Mesothelial cell of epicardium (in vitro differentiated cells): ENCODE measurements at places on chromosomes 4 and X.
A peak's percentile ranks its signal among the peaks of the same experiment; 100 is the strongest.

- H3K27ac ChIP-seq = peak overlapping the region; percentile 89
- no peaks in the 10 kb centered on the region for H3K36me3 ChIP-seq
- no peaks in the 10 kb centered on the region for H3K27me3 ChIP-seq
- no peak for DNase-seq
- peaks cover 48% of the 10 kb centered on the region for H3K4me1 ChIP-seq
These were observed 89.3 kb upstream of the MAML3 start for GRCh38 chr4:140243278-140243753.

- DNase-seq = no peak
- peak overlapping the region; percentile 37 for H3K27ac ChIP-seq
- no peak overlapping the region for H3K4me3 ChIP-seq
- peaks cover 20% of the 10 kb centered on the region for H3K4me1 ChIP-seq
These were observed 269.9 kb upstream of the NRK start for GRCh38 chrX:105552395-105552794.

DNA sequence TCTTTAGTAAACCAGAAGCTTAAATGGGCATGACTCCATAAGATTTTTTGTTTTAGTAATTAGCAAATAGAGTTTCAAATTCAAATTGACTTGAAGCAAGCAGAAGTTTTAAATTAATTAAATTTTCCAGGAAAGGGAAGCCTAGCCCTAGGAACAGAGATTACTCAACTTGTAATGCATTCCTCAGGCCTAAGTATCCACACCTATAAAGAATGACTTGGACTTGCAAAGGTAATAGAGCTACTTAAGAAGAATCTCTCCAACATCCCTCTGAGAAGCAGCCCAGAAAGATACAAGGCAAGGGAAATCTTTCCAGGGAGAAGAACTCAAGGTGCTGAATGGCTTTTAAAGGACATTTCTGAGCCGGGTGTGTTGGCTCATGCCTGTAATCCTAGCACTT is 16.9 kb upstream of the TMPRSS11E start:
- peaks cover 3% of the 10 kb centered on the region for H3K4me1 ChIP-seq
- H3K27me3 ChIP-seq = no peaks in the 10 kb centered on the region

DNA sequence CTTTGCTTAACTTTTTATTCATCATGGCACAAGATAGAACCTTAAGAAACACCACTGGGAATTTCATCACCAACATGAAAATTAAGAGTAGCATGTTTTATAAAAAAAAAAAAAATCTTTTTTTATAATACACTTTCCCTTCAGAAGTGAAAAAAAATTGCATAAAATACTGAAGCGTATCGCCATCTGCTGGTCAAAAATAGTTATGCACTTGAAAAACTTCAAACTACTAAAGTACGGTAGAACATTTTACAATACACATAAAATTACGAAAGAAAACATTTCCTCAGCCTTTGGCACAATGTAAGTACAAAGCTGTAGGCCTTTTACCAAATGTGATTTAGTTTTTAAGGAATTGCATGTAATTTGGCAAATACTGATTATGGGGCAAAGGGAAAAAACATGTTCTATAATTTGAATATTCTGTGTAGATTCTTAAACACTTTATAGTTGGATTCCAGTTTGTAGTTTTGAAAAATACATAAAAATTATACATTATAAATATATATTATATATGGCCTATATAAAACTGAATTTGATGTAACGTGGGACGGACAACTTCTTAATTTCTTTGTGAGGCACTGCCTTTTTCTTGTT is 26.5 kb downstream of the HCCS start:
- no peak for DNase-seq
- H3K36me3 ChIP-seq = no peaks in the 10 kb centered on the region
- no peak overlapping the region for H3K4me3 ChIP-seq
- H3K4me1 ChIP-seq = peaks cover 10% of the 10 kb centered on the region
- no peak overlapping the region for H3K27ac ChIP-seq

- H3K27me3 ChIP-seq = no peaks in the 10 kb centered on the region
- no peak for DNase-seq
- H3K27ac ChIP-seq = peak overlapping the region; percentile 91
- peaks cover 52% of the 10 kb centered on the region for H3K4me1 ChIP-seq
- H3K4me3 ChIP-seq = peak overlapping the region; percentile 88
These were observed 20.2 kb downstream of the TRIM2 start for GRCh38 chr4:153224474-153224873.

GRCh38 chrX:38985375-38985774 is 184.1 kb downstream of the MID1IP1 start:
- no peak overlapping the region for H3K27ac ChIP-seq

- peak overlapping the region; percentile 93 for H3K27ac ChIP-seq
- peak overlapping the region; percentile 3 for H3K4me3 ChIP-seq
- no peaks in the 10 kb centered on the region for H3K27me3 ChIP-seq
- H3K36me3 ChIP-seq = no peaks in the 10 kb centered on the region
- H3K4me1 ChIP-seq = peaks cover 69% of the 10 kb centered on the region
These were observed 35.3 kb upstream of the TENM3 start for GRCh38 chr4:182207830-182208396.

GRCh38 chr4:148800940-148801339 is 358.7 kb upstream of the NR3C2 start:
- H3K27ac ChIP-seq = no peak overlapping the region
- H3K27me3 ChIP-seq = no peaks in the 10 kb centered on the region
- DNase-seq = no peak

GRCh38 chrX:15737190-15737958 is 696 bp upstream of the CA5B start:
- peaks cover 2% of the 10 kb centered on the region for H3K36me3 ChIP-seq
- peaks cover 33% of the 10 kb centered on the region for H3K4me1 ChIP-seq
- H3K4me3 ChIP-seq = peak overlapping the region; percentile 87
- DNase-seq = no peak

DNA sequence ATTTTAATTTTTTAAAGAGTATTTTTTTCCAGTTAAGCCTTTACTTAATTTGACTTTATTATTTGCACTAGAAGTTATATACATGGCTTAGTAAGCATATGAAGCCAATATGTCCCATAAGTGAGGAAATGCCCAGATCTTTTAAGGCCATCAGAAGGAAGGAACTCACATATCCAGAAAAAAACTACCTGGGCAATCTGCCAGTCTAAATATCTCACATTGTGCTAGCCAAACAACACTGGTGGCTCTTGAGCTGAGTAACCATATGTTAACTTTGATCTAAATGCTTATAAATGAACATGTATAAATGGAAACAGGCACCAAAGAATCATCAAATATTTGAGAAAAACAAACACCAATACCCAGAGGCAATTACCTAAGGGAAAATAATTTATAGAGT is 138.6 kb upstream of the APOOL start:
- H3K36me3 ChIP-seq = no peaks in the 10 kb centered on the region
- no peaks in the 10 kb centered on the region for H3K27me3 ChIP-seq
- no peak overlapping the region for H3K27ac ChIP-seq
- H3K4me1 ChIP-seq = peaks cover 6% of the 10 kb centered on the region
- H3K4me3 ChIP-seq = no peak overlapping the region
- no peak for DNase-seq

DNA sequence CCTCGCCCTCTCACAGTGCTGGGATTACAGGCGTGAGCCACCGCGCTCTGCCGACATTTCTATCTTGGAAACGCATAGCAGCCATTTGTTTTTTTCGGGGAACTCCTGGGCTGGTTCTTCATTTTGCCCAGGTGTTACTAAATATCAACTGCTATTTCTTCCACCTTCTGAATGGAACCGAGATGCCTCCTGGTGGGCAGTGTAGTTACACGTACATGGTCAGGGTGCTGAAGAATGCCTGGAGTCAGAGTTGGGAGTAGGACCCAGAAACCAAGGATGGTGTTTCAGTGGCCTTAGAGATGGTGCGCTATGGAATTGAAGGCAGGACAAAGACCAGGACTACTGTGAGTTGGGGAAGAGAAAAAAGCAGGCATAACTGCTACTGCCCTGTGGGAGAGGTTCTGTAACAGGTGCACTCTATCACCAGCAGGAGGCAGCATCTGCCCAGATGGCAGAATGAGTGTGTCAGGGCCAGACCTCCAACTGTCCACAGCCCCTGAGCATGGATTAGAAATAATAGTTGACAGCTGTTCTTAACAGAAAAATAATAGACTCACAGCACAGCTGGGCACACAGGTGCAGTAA is 81.7 kb downstream of the ZC4H2 start:
- H3K36me3 ChIP-seq = no peaks in the 10 kb centered on the region
- no peak for DNase-seq
- no peaks in the 10 kb centered on the region for H3K4me1 ChIP-seq
- no peaks in the 10 kb centered on the region for H3K27me3 ChIP-seq
- H3K27ac ChIP-seq = no peak overlapping the region

DNA sequence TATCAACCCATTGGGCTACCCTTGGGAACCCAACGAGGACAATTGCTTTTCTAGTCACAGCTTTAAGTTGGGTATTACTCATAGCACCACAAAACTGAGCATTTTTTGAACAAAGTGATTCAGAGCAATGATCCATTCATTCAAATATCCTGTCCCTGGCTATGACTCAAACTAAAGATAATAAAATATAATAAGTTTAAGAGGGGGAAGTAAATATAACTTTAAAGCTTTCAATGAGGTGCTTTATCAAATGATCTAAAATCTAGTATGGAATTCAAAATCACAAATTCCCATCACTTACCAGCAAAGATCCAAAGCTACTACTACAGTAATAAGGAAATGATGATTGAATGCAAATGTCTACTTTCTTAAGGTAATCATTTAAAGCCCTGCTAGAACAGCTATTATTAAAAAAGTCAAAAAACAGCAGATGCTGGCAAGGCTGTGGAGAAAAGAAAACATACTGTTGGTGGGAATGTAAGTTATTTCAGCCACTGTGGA is 39.8 kb upstream of the S100G start:
- no peak for DNase-seq
- H3K36me3 ChIP-seq = peaks cover 53% of the 10 kb centered on the region
- no peaks in the 10 kb centered on the region for H3K27me3 ChIP-seq
- peaks cover 9% of the 10 kb centered on the region for H3K4me1 ChIP-seq
- no peak overlapping the region for H3K27ac ChIP-seq
- no peak overlapping the region for H3K4me3 ChIP-seq

GRCh38 chrX:129650821-129651510 is 3.8 kb downstream of the APLN start:
- no peak overlapping the region for H3K27ac ChIP-seq
- peaks cover 55% of the 10 kb centered on the region for H3K27me3 ChIP-seq
- H3K4me1 ChIP-seq = peaks cover 4% of the 10 kb centered on the region
- DNase-seq = no peak
- no peaks in the 10 kb centered on the region for H3K36me3 ChIP-seq

- H3K4me3 ChIP-seq = peak within 1 kb of the TSS; percentile 85
- peaks cover 12% of the 10 kb centered on the region for H3K4me1 ChIP-seq
- H3K27ac ChIP-seq = peak within 1 kb of the TSS; percentile 97
- H3K36me3 ChIP-seq = no peaks in the 10 kb centered on the region
- H3K27me3 ChIP-seq = no peaks in the 10 kb centered on the region
These were observed at the start of gene GEMIN8 for GRCh38 chrX:14029425-14030173. GEMIN8 (minus strand) TSS chrX:14029892; CDS start chrX:14021478, 8,414 bp downstream.

GRCh38 chr4:143374771-143375170 is 38.1 kb downstream of the GAB1 start:
- H3K27ac ChIP-seq = no peak overlapping the region
- peaks cover 7% of the 10 kb centered on the region for H3K36me3 ChIP-seq
- no peak for DNase-seq
- peaks cover 48% of the 10 kb centered on the region for H3K4me1 ChIP-seq

DNA sequence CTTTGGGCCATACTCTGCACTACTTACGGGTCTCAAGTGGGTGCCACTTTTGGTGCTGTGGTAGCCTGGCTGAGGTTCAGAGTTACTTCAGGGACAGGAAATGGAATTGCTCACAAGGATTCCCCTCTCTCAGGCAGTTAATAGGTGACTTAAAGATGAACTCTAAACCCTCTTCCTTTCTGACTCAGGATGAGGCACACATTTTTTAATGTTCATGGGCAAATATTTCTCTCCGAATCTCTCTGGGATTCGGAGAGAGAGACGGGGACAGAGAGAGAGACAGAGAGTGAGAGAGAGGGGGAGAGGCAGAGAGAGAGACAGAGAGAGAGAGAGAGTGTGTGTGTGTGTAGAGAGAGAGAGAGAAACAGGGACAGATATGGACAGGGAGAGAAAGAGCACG is 79.8 kb downstream of the NYX start:
- no peak overlapping the region for H3K4me3 ChIP-seq
- DNase-seq = no peak
- H3K27ac ChIP-seq = no peak overlapping the region
